ENCODE measurements at places on chromosomes 13 and 19.
A peak's percentile ranks its signal among the peaks of the same experiment; 100 is the strongest.

GRCh38 chr19:6577476-6578125 lies 13.3 kb downstream of the CD70 start:
- DNase-seq = no peak

DNA sequence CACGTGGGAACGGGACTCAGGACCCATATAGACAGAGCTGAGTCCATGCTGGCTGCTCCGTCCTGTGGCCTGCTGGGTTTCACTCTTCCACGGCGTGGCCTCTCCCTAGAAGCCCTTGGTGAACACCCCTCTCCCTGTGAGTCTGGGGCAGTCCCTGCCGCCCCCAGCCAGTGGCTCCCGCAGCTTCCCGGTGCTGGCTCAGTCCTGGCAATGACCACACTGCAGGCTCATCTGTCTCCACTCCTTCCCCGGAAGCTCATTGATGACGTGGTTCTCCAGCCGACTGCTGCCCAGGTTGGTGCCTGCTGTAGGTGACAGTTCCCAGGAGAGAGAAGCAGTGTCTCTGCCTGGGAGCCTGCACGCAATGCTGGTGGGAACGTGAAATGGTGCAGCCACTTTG lies 2.1 kb upstream of the TEX29 start:
- DNase-seq = no peak

- no peak for DNase-seq
Measured at GRCh38 chr19:30070968-30071632, 129.1 kb downstream of the URI1 start.

GRCh38 chr19:12782174-12782423 lies 6.7 kb upstream of the HOOK2 start:
- DNase-seq = no peak

- no peak for DNase-seq
Measured at GRCh38 chr13:74251778-74252519, 117.7 kb upstream of the KLF12 start.

DNA sequence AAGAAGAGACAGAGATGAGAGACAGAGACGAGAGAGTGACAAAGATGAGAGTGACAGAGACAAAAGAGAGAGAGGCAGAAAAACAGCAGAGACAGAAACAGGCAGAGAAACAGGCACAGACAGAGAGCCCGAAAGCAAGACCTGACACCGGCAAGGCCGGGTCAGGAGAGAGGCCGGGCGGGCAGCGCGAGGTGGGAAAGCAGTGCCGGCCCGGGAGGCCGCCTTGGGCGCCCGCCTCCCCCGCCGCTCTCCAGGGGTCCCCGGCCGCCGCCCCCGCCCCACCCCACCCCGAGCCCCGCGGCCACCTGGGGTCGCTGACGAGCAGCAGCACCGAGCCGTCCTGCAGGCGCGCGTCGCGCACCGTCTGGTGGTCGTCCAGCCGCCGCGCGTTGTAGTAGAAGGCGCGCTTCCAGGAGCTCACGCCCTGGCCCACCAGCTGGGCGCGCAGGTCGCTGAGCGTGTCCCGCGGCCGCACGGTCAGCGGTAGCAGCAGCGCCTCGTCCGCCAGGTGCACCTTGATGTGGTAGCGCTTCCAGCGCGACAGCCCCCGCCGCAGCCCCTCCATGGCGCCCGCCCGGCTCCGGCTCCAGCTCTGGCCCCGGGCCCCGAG lies at the start of gene TINCR:
TINCR (minus strand) TSS at position 594 of the 610 bp plus-strand sequence.
- DNase-seq = no peak

- no peak for DNase-seq
Measured at GRCh38 chr13:54029226-54029625, 1000.6 kb downstream of the OLFM4 start.

- DNase-seq = no peak
Measured at GRCh38 chr13:63731896-63732295, 2316.2 kb upstream of the PCDH20 start.

DNA sequence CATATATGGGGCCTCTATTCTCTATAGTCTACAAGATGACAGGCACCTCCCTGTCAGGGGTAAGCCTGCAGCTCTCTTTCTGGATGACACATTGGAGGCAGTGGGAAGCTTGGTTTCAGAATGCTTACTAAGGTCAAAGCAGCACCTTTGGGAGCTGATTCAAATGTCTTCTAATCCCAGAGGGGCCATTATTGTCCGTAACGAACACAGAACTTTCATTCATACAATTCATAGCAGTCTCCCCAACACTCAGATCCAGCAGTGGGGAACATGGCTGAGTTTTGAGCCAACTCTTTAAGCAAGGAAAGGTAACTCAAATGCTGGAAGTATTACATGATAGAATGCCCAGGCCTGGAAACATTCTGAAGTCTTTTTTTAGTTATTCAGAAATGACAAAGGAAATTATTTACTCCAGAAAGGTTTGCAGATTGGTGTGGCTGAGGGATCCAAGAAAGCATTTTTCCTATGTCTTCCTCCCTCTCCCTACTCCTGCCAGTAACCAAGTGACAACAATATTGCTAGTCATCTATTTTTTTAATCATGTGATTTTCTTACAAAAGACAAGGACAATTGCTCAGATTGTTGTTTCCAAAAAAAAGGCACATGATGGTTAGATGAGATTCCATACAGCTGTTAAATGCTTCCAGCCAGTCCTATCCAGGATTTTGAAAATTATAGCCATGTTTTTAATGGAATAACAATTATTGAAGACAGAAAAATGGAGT lies 118.7 kb downstream of the FOXO1 start:
- no peak for DNase-seq

DNA sequence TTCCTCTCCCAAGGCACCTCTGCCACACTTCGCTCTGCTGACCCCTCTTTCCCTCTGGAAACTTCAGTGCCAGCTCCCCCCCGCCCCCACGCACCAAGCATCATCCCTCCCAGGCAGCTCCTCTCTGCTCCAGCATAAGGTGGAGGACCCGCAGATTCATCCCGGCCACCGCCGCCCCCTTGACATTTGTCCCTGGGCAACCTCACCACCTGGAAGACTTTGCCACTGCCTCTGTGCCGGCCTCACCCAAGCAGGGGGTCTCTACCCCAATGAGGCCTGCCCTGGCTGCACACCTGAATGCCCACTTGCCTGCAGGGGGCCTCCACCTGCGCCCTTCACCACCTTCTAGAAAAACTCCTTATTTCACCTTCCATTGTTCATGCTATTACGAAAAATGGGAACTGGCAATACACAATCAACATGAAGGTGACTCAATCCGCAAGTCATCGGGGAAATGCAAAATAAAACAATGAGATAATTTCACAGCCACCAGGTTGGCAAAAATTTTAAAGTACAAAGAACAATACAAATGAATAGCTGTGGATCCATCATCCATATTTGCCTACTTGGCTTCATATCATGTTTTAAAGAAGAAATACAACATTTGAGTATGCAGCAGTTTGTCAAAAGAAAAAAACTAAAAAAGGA lies 21.9 kb downstream of the CCNE1 start:
- no peak for DNase-seq

GRCh38 chr19:5340637-5341447 lies at the start of gene PTPRS:
Gene PTPRS (minus strand): TSS chr19:5340812. CDS start chr19:5286140, 54,672 bp downstream.
- peak; percentile 39 for DNase-seq

GRCh38 chr19:2650515-2650914 lies 52.0 kb downstream of the GNG7 start:
- no peak for DNase-seq

DNA sequence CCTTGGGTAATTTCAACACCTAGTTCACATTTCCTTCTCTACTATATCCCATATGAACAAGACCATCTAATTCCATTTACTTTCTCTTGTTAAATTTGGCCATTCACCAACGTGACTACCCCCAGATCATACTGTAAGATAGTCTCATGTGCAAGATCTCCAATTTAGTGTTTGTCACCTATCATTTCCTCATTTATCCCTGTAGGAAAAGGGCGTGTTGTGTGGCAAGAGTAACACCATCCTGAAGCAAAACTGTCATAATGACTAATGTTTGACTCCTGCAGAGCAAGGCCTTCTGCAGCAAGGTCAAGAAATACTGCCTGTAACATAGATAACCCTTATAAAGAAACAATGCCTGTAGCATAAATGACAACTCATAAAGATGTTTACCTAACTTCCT lies 51.3 kb downstream of the SUCLA2 start:
- no peak for DNase-seq

DNA sequence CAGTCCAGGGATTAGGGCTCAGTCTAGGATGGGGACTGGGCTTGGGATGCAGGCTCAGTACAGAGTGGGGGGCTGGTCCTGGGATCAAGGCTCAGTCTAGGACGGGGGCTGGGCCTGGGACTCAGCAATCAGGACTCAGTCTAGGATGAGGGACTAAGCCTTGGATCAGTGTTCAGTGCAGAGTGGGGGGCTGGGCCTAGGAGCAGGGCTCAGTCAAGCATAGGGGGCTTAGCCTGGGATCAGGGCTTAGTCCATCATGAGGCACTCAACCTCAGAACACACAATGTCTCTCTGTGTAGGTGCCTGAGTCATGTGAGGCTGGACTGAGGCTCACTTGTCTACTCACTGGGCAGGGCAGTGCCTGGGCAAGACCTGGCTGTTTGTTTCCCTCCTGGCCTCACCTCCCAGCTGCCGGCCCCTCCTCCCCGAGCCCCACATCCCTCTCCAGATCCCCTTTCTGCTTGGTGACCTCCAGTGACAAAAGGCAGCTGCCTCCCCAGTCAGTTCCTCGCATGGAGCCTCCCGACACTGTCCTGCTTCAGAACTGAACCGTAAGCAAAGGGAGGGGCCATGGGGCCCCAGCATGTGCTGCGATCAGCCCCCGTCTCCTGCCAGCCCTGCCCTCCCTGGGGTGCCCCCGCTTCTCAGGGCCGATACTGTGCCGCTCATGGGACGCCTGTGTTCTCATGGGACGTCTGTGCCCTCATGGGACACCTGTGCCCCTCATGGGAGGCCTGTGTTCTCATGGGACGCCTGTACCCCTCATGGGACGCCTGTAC lies 6.5 kb upstream of the S1PR4 start:
- no peak for DNase-seq

DNA sequence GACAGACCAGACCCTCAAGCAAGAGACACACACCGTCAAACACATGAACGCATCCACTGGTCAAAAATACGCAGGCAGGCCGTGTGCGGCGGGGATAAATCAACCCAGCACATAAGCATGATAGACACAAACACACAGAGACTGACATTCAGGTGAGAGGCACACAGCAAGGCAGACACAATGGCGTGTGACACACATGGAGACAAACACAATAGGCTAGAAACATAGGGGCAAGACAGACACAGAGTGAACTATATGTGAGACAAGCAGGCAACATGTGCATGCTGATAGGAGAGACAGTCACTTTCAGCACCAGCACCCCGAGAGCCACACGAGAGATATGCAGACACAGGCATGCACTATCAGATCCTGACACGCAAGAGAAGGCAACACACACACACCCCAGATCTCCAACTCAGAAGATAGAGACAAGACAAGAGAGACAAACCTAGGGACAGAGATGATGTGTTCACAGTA lies 6.9 kb upstream of the JUNB start:
- no peak for DNase-seq

- no peak for DNase-seq
Measured at GRCh38 chr13:76873445-76873844, 12.8 kb downstream of the KCTD12 start.

All from stimulated activated CD4-positive, alpha-beta T cell treated with anti-CD3 and anti-CD28 coated beads, Interleukin-1b, Interleukin-23, amount 100 ng/mL, for 1 hour (primary cell).